Activated T-cell treated with anti-CD3 and anti-CD28 coated beads, Interleukin-2, amount 50 U/mL, for 72 hours (primary cell): ENCODE measurements at places on chromosomes 5 and 9. TPM values are rescaled to one million over a fixed set of nuclear protein-coding genes. Genes with fewer than 3 reads are reported as not detected.
A peak's percentile ranks its signal among the peaks of the same experiment; 100 is the strongest.

DNA sequence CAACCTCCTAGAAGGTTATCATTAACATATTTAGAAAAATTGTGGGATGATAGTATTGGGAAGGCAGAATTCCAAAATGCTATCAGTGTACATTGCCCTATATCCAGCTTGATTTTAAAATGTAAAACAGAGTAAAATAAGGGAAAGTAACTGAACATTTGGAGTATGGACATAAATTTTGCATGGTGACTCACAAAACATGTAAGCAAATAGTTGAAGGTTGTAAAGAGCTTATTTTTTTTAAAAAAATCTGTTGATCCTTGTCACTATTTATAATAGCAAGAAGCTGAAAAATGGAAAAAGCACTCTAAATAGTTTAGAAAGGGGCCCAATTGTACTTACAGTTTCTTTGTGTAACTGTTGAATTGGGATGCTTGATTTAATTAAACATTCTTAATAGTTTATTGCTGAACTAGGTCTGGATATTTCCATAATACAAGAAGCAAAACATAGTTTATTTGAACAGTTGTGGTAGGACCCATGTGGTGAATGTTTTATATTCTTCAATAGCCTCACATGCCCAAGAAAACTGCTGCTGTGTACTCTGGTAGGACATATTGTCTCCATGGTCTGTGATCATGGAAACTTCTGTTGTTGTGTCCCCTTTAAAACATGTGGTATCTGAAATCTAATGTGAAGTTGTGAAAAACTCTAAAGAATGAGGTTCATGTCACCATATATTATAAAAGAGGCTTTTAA is 82.4 kb downstream of the NNT start:
- no peak for DNase-seq

GRCh38 chr5:131848662-131849061 is 51.8 kb upstream of the FNIP1 start:
- DNase-seq = no peak

The PDE8B gene
- total RNA-seq = 0.07 TPM

DNA sequence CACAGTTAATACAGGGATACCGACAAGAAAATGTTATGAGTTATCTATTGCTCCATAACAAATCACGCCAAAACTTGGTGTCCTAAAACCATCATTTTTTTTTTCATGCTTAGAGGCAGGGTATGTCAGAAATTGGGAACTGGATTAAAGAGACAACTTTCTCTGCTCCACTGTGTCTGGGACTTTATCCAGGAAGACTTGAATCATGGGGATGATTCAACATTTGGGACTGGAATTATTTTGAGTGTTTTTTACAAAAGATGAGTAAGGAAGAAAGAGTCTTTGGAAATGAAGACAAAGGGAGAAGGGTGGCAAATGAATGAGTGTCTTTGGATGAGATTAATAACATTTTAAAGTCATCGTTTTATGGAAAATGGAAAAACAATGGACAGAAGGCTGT is 1883.7 kb upstream of the C9orf72 start:
- DNase-seq = no peak

The GFM2 gene
- total RNA-seq = 23.5 TPM

- DNase-seq = no peak
Observed at GRCh38 chr9:84708400-84708799, 38.9 kb downstream of the NTRK2 start.

- peak; percentile 45 for DNase-seq
Observed at GRCh38 chr9:92968081-92968480, 20.8 kb downstream of the FGD3 start.

- no peak for DNase-seq
Observed at GRCh38 chr9:126723807-126724172, 81.0 kb upstream of the ZBTB43 start.

- DNase-seq = no peak
Observed at GRCh38 chr5:172701291-172701656, 60.2 kb downstream of the NEURL1B start.

DNA sequence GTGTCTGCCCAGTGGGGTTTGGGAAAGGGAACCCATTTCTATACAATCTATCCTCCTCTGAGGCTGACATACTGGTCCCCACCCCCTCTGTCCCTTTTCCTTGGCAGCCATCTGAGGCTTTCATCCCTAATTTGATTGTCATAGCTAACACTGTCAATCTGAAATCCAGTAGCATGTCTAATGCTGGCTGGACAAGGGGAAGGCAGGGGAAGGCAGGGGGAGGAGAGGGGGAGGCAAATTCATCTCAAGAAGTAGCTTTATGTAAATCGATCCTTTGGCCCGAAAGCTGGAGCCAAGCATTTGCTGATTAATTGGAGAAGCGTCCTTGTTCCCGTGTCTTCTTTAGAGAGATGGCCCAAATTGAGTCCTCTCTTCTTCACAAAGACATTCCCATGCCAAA is 314.1 kb upstream of the PANK3 start:
- DNase-seq = no peak

GRCh38 chr5:133287500-133287899 is 235.7 kb downstream of the HSPA4 start:
- peak; percentile 45 for DNase-seq

- DNase-seq = no peak
Observed at GRCh38 chr5:51131266-51131665, 252.0 kb upstream of the ISL1 start.

GRCh38 chr5:135326296-135327254 is 72.5 kb downstream of the MACROH2A1 start:
- DNase-seq = no peak

DNA sequence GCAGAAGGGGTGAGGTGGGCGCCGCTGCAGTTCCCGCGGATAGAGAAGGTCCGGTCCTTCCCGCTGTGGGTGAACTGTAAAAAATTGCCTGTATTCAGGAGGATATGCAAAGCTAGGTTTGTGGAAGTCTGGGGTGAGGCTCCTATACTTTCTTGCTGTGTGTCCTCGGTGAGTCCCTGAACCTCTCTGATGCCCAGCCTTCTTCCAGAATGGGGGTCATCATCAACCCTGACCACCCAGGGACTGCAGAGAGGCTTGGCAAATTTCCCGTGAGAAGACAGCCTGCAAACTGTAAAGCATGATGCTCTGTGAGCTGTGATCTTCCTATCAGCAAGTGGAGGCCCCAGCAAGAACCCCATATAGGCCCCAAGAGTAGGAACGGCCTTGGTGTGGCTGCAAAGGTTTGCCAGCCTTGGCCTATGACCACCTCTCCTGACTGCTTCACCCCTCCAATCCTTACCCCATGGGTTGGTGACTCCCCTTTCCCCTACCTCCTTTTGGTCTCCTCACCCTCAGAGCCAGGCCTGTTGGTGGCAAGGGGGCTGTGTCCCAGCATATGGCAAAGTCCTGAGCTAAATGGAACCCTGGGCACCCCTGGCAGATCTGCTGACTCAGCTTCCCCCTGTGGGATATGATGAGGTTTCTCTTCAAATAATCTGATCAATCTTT is 760 bp downstream of the ALDH1B1 start:
- no peak for DNase-seq

DNA sequence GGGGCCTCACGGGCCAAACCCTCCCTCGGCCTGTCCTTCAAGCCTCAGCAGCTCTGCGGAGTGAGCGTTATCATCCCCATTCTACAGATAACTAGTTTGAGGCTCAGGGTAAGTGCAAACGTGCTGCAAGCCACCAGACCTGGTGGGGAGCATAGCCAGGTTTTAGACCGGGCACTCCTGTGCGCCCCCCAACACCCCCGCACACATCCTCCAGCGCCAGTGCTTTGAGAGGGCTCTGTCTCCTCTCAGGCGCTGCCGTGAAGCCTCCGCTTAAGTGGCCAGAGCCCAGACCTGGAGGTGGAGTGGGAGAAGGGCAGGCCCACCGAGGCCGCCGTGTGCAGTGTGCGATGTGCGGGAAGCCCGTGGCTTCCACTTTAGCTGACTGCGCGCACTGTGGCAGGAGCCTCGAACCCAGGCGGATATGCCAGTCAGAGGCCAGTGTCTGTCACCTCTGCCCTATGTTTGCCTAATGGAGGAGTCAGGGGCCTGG is 1.6 kb upstream of the MGAT1 start:
- DNase-seq = no peak
